HFFc6 (cell line): ENCODE measurements at places on chromosomes 4 and X. TPM values are rescaled to one million over a fixed set of nuclear protein-coding genes. Genes with fewer than 3 reads are reported as not detected.

GRCh38 chr4:80948141-80948540 lies 82.4 kb upstream of the BMP3 start:
- no peak for DNase-seq
- H3K36me3 ChIP-seq, result no peaks in the 10 kb centered on the region
- no peak overlapping the region for H3K27ac ChIP-seq
- peaks cover 47% of the 10 kb centered on the region for H3K4me1 ChIP-seq

IL3RA gene
- total RNA-seq, result not detected in 3 replicates

SPANXC gene
- total RNA-seq, result 1.0 and 317 TPM in 2 replicates

DNA sequence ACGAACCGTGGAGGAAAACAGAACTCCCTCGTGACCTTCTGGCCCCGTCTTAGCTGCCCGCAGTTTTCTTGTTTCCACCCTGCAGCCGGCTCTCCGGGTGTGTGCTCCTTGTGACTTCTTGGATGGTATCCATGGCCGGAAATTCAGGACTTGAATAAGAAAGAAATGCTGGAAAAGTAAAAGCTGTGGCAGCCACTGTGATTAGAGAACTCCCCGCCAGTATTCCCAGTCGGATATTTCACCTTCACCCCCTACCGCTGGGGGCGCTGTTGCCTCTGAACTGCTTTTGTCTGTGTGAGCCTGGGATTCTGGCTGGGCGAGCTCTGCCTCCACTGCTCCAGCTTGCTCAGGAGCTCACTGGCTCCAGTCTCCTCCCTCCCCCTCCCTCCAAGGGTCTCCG lies 41.5 kb upstream of the CYP4V2 start:
- H3K27ac ChIP-seq, result no peak overlapping the region
- H3K4me1 ChIP-seq, result no peaks in the 10 kb centered on the region
- DNase-seq, result no peak
- no peak overlapping the region for H3K4me3 ChIP-seq
- H3K27me3 ChIP-seq, result peaks cover 20% of the 10 kb centered on the region

- H3K4me1 ChIP-seq, result no peaks in the 10 kb centered on the region
- H3K36me3 ChIP-seq, result no peaks in the 10 kb centered on the region
- H3K4me3 ChIP-seq, result no peak overlapping the region
- peaks cover 2% of the 10 kb centered on the region; the same call in 1 of the 2 replicates for H3K27me3 ChIP-seq
- no peak overlapping the region for H3K27ac ChIP-seq
- DNase-seq, result no peak
These were observed 227.0 kb upstream of the RASGEF1B start for GRCh38 chr4:81698538-81699296.

- peaks cover 10% of the 10 kb centered on the region for H3K27me3 ChIP-seq
- no peaks in the 10 kb centered on the region for H3K4me1 ChIP-seq
- H3K36me3 ChIP-seq, result no peaks in the 10 kb centered on the region
- no peak overlapping the region for H3K4me3 ChIP-seq
- H3K27ac ChIP-seq, result no peak overlapping the region
These were observed 70.3 kb downstream of the ARL9 start for GRCh38 chr4:56575820-56576429.

DNA sequence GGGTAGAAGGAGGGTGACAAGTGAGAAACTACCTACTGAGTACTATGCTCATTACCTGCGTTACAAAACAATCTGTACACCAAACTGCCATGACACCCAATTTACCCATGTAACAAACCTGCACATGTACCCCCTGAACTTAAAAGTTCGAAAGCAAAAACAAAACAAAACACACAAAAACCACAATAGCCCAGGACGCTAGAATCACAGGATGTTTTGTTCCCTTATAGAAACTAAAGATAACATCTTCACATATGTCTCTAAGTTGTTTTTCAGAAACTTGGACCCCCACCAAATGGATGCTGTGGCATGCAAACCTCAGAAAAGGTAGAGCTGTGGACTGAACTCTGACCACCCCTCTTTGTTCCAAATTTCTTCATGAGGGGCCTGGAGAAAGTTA lies 25.2 kb upstream of the PNMA5 start:
- H3K27me3 ChIP-seq, result peaks cover 19% of the 10 kb centered on the region
- H3K4me3 ChIP-seq, result no peak overlapping the region
- no peaks in the 10 kb centered on the region for H3K36me3 ChIP-seq
- no peak for DNase-seq
- no peak overlapping the region for H3K27ac ChIP-seq

GRCh38 chrX:101750744-101751143 lies 91.1 kb upstream of the ARMCX2 start:
- no peaks in the 10 kb centered on the region for H3K36me3 ChIP-seq
- no peak overlapping the region for H3K4me3 ChIP-seq
- DNase-seq, result no peak
- H3K4me1 ChIP-seq, result no peaks in the 10 kb centered on the region
- H3K27ac ChIP-seq, result no peak overlapping the region

CXCL10 gene
- total RNA-seq, result not detected in 3 replicates

TXK gene
- total RNA-seq, result not detected in 3 replicates

GRCh38 chr4:98314791-98315565 lies 53.8 kb downstream of the RAP1GDS1 start:
- H3K4me1 ChIP-seq, result peaks cover 11% of the 10 kb centered on the region
- peak; percentile 37 for DNase-seq
- peaks cover 13% of the 10 kb centered on the region for H3K36me3 ChIP-seq

DNA sequence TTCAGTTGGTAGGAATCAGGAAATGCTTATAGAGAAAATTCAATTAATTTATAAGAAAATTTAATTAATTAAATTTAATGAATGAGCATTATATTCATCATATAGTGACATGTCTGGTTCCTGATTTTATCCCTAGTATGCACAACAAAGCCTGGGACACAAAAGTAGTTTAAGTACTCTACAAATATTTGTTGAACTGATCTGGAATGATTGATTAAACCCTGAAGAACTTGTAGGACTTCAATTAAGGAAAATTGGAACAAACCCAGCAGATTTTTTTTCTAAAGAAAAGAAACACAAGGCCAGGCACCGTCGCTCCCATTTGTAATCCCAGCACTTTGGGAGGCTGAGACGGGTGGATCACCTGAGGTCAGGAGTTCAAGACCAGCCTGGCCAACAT lies 4.5 kb upstream of the APELA start:
- no peaks in the 10 kb centered on the region for H3K4me1 ChIP-seq
- DNase-seq, result no peak
- no peak overlapping the region for H3K27ac ChIP-seq
- H3K36me3 ChIP-seq, result no peaks in the 10 kb centered on the region
- no peak overlapping the region for H3K4me3 ChIP-seq
- H3K27me3 ChIP-seq, result no peaks in the 10 kb centered on the region

DNA sequence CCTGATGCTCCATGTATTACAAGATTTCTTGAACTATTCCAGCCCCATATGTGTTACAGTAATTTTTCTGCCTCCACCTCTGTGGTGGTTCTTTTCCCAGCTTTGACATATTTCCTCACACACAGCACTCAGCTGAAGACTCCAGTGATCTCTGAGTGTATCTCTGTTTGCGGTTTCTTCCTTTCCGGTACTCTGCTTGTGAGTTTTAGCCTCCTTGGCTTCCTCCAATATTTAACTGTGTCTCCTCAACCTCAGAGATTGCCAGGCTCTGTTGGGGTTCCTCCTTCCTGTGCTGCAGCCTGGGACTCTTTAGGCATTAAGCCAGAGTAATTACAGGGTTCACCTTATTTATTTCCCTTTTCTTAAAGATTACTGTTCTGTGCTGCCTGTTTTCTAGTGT lies 73.2 kb downstream of the NFKB1 start:
- peaks cover 29% of the 10 kb centered on the region for H3K36me3 ChIP-seq
- H3K4me3 ChIP-seq, result no peak overlapping the region
- H3K27me3 ChIP-seq, result no peaks in the 10 kb centered on the region; the same call in 1 of the 2 replicates
- H3K4me1 ChIP-seq, result peaks cover 35% of the 10 kb centered on the region

SUV39H1 gene
- 6.3 to 11.2 TPM (median 10.5 TPM) in 3 replicates for total RNA-seq

GRCh38 chr4:184432127-184432922 lies 42.0 kb downstream of the IRF2 start:
- 0 out of 2 replicates have a peak, but pooled peaks cover under 1% of the 10 kb centered on the region for H3K4me1 ChIP-seq
- DNase-seq, result no peak
- H3K27ac ChIP-seq, result no peak overlapping the region
- no peak overlapping the region for H3K4me3 ChIP-seq

CCKAR gene
- total RNA-seq, result not detected in 3 replicates

DNA sequence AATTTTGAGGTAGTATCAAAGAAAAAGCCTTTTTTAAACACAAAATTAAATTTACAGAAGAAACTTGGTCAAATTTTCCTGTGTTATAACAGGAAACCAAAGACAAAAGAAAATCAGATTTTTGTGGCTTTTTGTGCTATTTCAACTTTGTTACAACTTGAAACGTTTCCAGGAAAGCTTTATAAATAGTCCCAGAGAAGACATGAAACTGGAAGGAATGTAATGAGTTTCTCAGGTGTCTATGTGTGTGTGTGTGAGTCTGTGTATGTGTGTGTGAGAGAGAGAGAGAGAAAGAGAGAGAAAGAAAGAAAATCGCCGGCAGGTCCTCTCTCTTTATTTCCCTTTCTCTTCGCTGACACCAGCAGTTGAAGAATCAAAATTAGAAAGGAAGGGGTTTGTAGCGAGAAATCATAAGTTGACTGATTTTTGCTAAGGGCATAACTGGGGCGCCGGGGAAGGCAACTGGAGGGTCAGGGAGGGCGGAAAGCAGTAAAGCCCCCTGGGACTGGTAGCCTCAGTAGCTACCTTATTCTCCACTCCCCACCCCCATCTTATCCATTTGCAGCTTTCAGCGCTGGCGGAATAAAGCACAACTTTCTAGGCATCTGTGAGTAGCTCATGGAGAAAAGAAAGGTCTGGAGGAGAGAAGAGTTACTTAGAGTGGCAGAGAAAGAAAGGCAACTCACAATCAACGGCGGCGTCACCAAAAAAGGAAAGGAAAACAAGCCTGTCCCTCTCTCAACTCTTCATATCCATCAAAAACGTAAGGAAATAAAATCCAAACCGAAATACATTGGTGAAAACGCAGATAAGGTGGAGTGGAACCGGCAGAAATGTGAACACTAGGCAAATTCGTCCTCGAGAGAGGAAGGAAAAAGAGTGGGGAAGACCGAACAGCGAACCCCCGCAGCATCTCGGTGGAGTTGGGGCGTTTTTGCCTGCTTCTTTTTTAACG lies 1.3 kb downstream of the TMEM47 start:
- peaks cover 10% of the 10 kb centered on the region for H3K36me3 ChIP-seq
- peak overlapping the region; percentile 72 for H3K27ac ChIP-seq
- DNase-seq, result no peak
- H3K4me1 ChIP-seq, result peaks cover 31% of the 10 kb centered on the region
- no peaks in the 10 kb centered on the region for H3K27me3 ChIP-seq

POU3F4 gene
- not detected in 3 replicates for total RNA-seq

DNA sequence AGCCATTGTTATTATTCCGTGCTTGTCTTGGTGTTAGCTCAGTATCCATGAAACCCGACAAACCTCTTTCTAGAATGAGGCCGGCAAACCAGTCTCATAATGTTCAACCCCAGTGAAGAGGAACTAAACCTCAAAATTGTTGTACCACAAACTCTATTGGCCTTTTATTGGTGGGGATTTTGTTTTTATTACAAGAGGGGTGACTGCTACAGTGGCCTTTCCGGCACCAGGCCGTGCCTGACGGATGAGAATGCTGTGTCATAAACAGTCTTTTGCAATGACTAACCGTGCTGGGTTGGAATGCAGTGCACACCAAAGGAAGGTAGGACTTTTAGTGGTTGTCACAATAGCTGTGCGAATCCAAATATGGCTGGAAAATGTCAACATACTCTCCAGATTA lies 60.8 kb downstream of the SHROOM2 start:
- DNase-seq, result peak; percentile 25
- peak overlapping the region; percentile 27 for H3K27ac ChIP-seq
- no peaks in the 10 kb centered on the region for H3K36me3 ChIP-seq
- H3K4me3 ChIP-seq, result peak overlapping the region; percentile 22; the same call in 1 of the 2 replicates

DNA sequence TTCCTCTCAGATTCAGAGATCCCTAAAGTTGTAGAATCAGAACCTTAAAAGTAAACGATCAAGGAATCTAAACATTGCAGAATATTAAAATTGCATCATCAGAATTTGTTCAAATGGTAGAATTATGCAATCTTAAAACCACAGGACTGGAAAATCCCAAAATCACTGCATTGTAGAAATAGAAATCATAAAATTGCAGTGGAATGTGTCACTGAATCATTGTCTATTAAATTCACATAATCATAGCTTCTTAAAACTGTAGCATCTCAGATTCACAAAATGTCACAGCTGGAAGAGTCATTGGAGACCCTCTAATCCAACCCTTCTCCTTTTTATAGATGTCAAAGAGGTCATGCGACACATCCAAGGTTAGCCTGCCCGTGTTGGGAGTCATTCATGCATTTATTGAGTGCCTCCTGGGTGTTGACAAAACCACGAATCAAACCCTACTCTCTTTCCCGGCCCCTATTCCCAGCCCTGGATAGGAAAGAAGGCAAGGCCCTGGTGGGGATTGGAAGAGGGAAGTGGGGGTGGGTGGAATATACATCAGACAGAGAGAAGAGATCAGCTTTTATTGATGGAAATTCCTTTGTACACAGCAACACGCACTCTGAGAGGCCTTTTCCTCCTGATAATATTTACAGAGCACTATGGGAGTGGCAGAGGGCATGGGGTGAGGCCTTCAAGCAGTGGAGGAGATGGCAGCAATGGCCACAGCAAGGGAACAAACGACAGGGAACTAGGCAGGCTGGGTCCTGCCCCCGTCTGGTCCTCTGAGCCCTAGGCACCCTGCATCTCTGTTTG lies 15.4 kb downstream of the IQSEC2 start:
- H3K4me1 ChIP-seq, result peaks cover 46% of the 10 kb centered on the region
- H3K27ac ChIP-seq, result peak overlapping the region; percentile 78
- no peaks in the 10 kb centered on the region for H3K36me3 ChIP-seq
- peak overlapping the region; percentile 31 for H3K4me3 ChIP-seq

DNA sequence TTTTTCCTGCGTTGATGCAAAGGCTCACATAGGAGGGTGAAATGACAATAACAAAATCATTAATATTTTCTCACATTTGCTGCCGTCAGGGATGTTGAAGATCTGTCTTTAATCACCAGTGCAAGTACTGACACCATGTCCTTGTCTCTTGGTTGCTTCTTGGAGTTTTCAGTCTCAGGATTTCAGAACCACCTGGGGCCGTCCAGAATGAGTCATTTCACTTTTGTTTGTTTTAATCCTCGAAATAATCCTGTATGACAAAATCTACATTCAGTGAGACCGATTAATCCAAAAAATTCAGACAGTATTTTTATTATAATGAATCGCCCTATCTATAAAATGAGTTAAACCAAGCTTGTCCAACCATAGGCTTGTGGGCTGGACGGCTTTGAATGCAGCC lies 47.2 kb downstream of the NEIL3 start:
- no peaks in the 10 kb centered on the region for H3K27me3 ChIP-seq
- peaks cover 24% of the 10 kb centered on the region; the same call in 1 of the 2 replicates for H3K36me3 ChIP-seq
- DNase-seq, result no peak
- H3K4me1 ChIP-seq, result peaks cover 21% of the 10 kb centered on the region

- peaks cover 15% of the 10 kb centered on the region for H3K27me3 ChIP-seq
- no peak overlapping the region for H3K27ac ChIP-seq
- no peaks in the 10 kb centered on the region for H3K36me3 ChIP-seq
- no peak for DNase-seq
- H3K4me1 ChIP-seq, result no peaks in the 10 kb centered on the region
These were observed 61.6 kb upstream of the SPP1 start for GRCh38 chr4:87913896-87914295.

DNA sequence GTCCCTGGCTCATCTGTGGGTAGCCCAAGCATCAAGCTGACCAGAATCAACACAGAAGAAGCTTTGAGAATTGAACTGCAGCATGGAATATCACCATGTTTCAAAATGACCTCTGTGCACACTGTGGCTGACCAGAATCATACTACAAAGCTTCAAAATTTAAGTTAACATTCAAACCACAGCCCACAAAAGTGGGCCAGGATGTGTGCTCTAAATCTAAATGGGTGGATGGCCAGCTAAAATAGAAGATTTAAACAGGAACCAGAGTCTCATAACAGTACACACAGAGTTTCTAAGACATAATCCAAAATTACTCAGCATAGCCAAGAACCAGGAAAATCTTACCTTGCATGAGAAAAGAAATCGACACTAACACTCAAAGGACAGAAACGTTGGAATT lies 46.1 kb downstream of the KLF3 start:
- H3K27ac ChIP-seq, result no peak overlapping the region
- H3K27me3 ChIP-seq, result peaks cover 8% of the 10 kb centered on the region; the same call in 1 of the 2 replicates
- H3K4me3 ChIP-seq, result no peak overlapping the region
- H3K36me3 ChIP-seq, result peaks cover 6% of the 10 kb centered on the region; the same call in 1 of the 2 replicates
- no peak for DNase-seq
